ENCODE measurements at places on chromosomes 3 and 15.

DNA sequence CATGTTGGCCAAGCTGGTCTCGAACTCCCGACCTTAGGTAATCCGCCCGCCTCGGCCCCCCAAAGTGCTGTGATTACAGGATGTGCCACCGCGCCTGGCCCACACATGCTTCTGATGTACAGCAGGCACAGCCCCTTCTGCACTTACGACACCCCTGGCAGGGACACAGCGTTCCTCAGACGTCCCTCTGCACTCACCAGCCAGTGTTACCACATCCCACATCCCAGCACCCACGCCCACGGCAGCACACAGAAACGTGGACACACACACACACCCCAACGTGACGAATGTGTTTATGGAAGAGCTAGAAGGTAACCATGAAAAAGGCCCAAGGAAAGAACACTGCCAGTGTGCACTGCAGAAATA is 576 bp upstream of the RPAP1 start:
- DNase-seq: no peak

GRCh38 chr15:33101036-33101435 is 93.5 kb downstream of the FMN1 start:
- DNase-seq: no peak

GRCh38 chr15:77421370-77421700 is 647 bp downstream of the HMG20A start:
- no peak for DNase-seq

GRCh38 chr15:79067072-79067833 is 23.3 kb downstream of the RASGRF1 start:
- DNase-seq: no peak

GRCh38 chr15:34620142-34620541 is 36.7 kb upstream of the GOLGA8B start:
- no peak for DNase-seq

- peak; percentile 73 for DNase-seq
Observed at GRCh38 chr15:57551715-57552677, 39.7 kb upstream of the MYZAP start.

DNA sequence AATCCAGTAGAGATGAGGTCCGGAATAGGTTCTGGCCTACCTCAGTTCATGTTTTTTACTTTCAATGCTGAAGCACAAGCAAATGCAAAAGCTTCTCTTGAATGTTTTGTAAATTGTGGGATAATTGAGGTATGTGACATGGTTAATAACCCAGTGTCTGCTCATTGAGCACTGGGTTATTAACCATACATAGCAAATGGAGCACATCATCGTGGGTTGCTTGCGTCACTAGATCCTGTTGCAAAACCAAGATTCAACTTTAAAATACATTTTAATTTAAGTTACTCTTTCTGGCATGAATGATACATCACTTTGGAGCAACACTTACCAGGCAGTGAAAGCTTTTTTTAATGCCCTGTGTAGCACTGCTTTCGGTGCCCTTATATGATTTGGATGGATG is 165.6 kb downstream of the IGF1R start:
- no peak for DNase-seq

DNA sequence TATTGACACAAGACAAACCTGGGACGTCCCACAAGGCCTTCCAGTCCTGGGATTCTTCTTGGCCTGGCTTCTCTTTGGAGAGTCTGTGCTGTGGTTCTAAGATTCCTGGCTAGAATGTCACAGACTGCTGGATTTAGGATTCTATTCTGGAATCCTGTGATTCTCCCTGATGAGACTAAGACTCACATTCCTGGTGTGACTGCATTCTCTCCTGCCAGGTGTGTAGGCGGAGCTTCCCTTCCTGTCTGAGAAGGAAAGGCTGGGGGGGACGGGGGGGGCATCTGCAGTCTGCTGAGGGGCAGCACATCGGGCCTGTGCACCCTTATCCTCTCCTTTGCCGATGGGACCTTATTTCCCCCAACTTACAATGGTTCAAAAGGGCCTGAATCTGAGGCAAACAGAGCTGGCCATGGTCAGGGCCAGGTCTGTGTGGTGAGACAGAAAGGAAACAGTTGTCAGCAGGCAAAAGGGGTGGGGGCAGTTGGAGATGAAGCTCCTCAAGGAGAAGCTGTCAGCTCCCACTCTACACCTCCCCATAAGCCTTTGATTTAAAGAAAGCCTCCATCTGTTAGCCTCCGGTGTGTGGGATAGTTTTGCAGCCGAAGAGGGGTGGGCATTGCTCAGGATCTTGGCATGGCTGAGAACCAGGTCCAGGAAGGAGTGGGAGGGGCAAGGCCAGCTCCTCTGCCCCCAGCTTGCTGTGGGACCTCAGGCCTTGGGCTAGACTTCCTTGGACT is 30.9 kb downstream of the VIPR1 start:
- no peak for DNase-seq

DNA sequence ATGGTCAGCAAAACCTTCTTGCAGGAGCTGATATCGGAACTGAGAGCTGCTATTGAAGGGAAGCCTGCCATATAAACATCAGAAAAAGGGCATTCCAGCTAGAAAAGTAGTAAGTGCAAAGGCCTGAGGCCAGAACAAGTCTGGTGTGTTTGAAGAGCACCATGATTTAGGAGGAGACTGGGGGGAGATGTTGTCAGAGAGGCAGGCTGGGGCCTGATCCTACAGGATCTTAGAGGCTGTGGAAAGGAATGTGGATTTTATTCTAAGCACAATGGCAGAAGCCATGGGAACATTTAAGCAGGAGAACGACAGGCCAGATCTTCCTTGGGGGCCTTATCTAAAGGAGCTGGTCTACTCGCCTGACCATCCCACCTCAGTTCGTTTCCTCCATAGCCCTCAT is 5.1 kb upstream of the MUC13 start:
- DNase-seq: no peak

GRCh38 chr3:67804089-67804488 is 149.7 kb upstream of the SUCLG2 start:
- no peak for DNase-seq

DNA sequence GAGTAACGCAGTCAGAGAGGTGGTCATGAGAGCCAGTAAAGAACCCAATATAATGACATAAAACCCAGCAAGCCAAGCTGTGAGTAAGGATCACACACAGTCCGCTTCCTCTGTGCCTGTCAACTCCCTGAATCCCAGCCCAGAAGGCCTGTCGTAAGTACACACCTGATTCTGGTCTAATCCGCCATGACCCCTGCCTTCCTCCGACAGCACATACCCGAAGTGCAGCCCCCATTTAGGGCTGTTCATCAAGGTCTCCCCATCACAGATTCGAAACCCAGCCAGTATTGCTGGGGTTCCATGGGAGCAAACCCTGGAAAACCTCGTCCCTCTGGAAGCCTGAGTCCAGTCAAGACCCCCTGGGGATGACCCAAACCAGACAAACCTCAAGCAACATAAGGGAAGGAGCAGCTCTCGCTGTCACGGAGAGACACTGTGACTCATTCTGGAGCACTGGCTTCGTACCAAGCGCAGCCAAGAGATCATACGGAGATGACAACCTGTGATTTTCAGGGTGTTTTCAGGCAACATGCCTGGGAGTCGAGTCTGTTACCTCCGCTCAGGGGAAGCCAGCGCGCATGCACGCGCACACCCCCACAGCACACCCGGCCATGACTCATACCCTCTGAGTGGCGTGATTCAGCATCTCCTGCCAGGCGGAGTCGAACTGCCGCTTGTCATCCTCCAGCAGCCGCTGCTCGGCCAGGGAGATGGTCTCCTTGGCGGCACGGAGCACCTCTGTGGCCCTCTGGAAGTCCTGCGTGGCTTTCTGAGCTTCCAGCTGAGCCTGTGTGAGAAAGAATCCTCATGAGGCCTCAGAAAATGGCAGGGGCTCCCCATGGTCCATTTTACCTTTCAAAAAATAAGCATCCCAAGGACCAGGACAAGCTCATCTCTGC is 63.0 kb downstream of the SH3BP5 start:
- peak; percentile 17 for DNase-seq

DNA sequence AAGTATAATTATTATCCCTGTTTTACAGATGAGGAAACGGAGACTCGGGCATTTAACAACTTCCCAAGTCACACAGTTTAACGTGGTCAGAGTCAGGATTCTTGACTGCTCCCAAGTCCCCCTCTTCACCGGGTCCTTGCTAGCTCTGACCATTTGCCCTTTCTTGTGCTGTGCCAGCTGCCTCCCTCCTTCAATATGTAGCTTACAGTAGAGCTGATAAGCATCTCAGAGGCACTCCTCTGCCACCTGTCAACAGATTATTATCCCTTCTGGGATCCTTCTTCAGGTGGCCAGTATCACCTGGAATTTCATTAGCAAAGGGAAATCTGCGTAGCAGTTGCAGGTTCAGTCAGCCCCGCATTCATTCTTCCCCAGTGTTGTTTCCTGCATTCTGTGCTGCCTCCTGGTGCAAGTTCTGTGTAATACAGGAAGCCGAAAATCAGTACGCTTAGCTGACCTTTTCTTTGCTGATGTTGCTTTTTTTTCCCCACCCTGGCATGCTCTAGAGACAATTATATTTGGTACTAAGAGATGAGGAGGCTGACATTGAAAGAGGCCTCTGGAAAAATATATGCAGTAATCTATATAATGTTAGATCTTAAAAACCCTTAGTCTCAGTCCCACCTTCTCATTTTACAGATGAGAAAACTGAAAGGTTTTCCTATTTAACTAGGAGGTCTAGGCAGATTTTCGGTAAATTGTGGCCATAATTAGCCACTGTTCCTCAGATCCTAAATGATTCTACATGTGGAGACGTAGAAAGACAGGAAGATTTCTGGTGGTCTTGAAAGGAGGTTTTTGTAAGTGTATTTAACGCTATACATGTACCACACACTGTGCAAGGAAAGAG is 24.8 kb downstream of the TMOD2 start:
- peak; percentile 56 for DNase-seq

GRCh38 chr3:190180268-190180667 is 59.6 kb upstream of the P3H2 start:
- no peak for DNase-seq

DNA sequence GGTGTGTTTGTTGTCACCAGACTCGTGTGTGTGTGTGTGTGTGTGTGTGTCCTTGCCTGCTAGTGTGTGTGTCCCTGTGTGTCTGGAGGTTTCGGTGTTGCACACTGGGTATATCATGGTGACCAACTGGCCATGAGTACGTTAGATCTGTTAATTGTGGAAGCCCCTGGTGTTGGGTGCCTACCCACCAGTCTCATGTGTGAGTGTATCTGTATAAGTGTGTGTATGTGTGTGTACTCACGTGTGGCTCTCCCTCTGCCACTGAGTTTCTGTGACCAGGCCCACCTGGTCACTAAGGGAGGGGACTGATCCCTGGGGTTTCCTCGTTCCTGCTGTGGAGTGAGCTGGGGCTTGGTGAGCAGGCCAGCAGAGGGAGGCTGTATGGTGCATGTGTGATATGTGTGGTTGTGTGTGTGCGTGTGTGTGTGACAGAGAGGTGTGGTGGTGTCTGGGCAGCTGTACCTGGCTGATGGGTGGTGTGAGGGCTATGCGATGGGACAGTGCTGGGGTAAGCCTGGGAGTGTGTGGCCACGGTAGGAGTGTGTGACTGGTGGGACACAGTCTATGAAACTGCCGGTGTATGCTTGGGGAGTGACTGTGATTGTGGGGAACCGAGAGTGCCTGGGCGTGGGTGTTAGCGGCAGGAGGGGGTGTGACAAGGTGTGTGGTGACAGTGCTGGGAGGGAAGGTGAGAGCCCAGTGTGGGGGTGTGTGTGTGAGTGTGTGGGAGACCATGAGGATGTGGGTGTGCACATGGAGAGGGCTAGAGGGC is 1.8 kb downstream of the PRKCD start:
- DNase-seq: no peak

GRCh38 chr3:181711325-181712135 is at the start of gene SOX2:
Gene SOX2 (plus strand): TSS chr3:181711925. CDS start chr3:181712361, 436 bp downstream.
- no peak for DNase-seq

DNA sequence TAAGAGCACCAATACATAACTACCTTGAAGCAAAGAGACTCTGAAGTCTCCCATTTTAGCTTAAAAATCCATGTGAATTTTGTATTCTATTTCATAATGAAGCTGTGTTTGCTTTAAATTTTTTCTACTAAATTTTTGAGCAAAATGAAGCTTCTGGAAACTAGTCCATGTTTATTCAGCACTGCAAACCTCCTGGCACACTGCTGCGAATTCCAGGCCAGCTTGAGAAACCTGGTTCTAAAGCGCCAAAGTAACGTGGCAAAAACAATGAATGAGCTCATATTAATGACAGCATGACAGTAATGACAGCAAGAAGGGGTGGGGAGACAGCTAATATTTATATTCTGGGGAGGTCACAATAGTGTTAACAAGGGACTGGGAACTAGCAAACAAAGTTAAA is 25.7 kb downstream of the CEP152 start:
- no peak for DNase-seq

DNA sequence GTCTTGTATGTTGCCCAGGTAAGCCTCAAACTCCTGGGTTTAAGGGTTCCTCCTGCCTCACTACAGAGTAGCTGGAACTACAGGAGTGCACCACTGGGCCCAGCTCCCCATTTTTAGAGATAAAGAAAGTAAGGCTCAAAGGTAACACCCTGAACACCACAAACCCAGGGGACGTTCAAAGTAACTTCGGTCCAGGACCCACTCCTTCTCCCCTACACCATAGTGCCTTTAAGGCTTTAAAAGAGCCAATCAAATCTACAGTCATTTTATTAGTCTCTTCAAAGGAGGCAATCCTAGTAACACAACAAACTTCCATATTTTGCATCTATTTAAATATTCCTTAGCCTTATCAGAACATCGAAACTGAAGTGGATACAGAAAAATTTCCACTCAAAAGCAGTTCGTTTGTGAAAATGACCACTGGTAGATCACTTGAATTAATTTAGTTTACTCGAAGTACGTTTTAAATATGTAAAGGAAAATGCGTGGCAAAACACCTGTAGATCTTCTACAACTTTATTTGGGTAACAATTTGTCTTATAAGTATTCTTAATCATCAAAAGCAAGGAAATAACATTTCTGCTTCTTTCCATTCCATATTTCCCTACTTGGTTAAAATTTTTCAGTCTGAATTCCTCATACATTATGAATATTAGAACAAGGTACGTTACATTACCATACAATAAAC is 1.8 kb downstream of the STAG1 start:
- no peak for DNase-seq

- no peak for DNase-seq
Observed at GRCh38 chr15:95875121-95875643, 455.3 kb upstream of the NR2F2 start.

DNA sequence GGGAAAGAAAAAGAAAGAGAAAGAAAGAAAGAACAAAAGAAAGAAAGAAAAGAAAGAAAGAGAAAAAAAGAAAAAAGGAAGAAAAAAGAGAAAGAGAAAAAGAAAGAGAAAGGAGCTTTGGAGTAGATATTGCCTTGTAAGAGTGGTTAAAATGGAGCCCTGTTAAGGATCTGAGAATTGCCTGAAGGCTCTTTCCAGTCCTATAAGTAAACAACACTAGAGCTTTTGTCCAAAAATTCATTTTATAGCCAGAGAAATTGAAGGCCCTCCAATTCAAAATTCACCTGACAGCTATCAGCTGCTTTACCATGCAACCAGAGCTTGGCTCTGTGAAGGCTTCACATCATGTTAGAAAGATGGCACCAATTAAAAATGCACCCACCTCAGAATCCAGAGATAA is 102.1 kb upstream of the FRMD4B start:
- DNase-seq: no peak

- DNase-seq: no peak
Observed at GRCh38 chr3:139187154-139187553, 142.5 kb upstream of the PRR23C start.

DNA sequence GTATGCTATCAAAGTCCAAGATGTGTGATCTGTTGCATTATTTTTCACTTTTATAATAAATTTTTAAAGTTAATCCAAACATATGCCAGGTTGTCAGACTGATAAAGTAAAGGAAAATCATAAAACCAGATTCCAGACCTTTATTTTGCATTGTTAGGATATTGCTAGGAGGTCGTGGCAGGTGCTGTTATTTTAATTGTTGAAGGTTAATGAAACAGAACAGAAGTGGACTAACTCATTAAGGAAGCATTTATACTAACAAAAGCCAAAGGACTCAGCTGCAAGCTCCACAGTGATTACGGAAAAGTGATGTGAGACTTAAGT is 63.1 kb downstream of the DCLK3 start:
- no peak for DNase-seq

Measured in iPS DF 19.7 (cell line).